ENCODE measurements at places on chromosomes 1 and 21.

DNA sequence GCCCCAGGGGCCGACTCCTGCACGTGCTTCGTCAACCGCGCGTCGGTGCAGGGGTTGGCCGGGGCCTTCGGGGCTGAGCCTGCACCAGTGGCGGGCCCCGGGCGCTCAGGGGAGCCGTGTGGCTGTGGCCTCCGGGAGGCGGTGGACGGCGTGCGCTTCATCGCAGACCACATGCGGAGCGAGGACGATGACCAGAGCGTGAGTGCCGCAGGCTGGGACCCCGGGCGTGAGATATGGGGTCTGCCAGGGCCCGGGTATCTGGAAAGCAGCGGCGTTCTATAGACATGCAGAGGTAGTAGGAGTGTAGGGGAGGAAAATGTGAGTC is 4.3 kb downstream of the CHRNB2 start:
- DNase-seq: no peak

DNA sequence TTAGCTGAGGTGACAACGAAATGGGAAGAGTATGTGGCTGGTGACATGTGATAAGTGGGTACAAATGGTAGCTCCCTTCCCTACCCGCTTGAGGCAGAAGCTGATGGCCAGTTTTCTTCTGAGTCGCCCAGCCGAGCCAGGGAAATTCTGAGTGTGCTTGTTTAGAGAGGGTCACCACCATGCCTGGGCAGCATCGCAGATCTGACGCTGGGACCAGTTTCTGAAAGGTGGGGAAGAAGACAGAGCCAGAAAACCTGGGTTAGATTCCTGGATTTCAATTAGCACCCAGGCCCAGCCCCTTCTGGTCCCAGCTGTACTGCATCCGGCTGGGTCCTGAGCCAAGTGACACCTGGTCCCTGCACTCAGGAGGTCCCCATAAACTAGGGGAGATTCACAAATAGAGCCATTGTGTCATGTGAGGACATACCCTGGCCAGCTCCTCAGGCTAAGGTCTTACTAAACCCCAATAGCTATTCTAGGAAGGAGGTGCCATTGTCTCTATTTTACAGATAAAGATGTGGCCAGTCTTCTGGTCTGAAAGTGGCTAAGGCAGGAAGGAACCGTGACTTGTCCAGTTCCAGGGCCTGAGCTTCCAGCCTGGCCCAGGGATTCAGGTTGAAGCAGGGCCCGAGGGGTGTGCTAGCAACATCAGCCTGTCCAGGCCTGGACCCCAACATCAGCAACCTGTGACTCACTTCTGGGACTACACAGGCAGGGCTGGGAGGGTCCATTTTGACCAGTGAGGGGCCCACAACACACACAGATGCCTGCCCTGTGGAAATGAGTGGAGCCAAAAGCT is 1.7 kb upstream of the TMEM61 start:
- no peak for DNase-seq

- no peak for DNase-seq
These were observed 11.3 kb downstream of the NRIP1 start for GRCh38 chr21:15053500-15053899.

- no peak for DNase-seq
These were observed 334.8 kb downstream of the PTBP2 start for GRCh38 chr1:97056386-97056785.

- DNase-seq: no peak
These were observed 129.8 kb upstream of the PRDX6 start for GRCh38 chr1:173347282-173347818.

DNA sequence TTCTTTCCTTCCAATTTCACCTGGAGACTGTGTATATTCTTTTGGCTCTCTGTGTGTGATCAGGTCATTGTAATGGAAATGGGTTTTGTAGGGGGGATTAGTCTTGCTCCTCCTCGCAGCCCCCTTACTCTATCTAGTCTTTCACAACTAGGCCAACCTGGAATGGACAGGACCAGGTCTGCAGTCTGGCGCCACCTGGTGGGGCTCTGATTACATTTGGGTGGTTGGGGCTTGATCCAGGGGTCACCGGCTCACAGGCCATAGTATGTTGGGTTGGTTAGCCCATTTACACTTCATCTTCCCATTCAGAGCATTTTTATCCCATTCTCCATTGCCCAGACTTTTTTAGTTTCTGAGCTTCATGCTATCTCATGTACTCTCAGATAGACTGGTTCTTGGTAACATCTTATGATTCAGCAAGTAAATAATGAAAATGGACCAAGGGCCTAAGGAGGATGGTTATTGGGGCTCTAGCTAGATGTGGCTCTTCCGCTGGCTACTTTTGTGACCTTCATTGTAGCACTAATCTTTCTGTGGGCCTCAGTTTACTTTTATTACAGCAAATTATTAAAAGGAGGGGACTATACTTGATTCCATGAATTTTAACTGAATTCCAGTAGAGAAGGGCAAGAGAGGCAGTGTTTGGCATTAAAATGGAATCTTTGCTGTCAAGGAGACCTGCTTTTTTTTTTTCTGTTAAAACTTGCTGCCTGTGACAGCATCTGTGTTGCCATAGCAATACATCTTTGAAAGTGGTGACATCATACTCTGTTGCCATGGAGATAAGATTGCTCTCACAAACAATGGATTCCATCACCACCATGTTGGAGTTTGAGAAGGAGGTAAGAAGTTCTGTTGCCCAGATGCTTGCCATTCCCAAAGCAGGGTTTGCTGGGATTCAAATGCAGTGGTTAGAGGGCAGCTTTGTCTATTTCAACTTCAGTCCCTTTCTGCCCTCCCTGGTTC is 150.1 kb downstream of the PLXNA2 start:
- peak; percentile 49 for DNase-seq

- DNase-seq: peak; percentile 12
These were observed 196.2 kb upstream of the APP start for GRCh38 chr21:26366781-26367180.

- no peak for DNase-seq
These were observed 16.7 kb downstream of the CD247 start for GRCh38 chr1:167501515-167502191.

DNA sequence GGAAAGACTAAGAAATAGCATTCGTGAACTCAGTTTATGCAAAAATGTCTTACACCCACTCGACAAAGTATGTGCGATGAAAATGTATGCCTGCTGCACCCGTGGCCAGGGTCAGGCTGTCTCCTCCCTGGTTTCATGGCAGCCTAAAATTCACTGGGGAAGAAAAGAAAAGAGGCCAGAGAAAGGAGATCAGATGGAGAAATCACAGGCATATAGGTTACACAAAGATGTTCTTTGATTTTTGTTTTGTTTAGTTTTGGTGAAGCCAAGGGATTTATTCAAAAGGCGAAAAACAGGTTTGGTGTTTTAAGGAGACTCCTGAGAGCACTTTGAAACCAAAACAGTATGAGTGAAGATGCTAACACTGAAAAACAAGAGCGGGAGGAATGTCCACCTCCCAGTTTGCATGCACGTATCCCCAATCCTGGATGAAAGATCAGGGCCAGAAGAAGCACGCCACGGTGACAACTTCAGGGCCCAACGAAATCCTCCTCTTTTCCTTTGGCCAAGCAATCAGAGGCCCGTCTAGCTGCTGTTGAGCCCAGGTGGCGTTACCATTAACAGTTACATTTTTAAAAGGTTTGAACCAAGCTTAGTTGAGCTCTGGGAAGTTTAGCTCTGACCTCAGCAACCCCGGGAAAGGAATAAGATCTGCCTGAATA is 992 bp upstream of the SSX2IP start:
- DNase-seq: no peak

GRCh38 chr1:64864018-64864940 is 102.1 kb downstream of the JAK1 start:
- DNase-seq: no peak

GRCh38 chr1:39268906-39269305 is 64.4 kb downstream of the MACF1 start:
- no peak for DNase-seq

DNA sequence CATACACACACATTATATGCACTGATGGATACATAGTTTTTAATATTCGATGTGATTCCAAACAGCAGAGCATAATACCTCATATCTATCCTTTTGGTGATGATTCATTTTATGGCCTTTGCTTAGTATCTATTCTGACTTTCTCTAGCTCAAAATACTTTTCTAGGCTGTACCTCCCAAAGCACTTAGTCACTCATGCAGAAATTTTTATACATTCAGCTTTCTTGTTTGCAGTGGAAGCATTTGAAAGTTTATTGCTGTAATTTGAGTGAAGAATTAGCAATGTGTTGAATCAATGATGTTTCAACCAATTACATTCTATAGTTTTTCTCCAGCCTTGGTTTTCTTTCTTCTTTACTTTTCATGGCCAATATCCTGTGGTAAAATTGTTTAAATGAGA is 66.7 kb downstream of the LBR start:
- DNase-seq: no peak

DNA sequence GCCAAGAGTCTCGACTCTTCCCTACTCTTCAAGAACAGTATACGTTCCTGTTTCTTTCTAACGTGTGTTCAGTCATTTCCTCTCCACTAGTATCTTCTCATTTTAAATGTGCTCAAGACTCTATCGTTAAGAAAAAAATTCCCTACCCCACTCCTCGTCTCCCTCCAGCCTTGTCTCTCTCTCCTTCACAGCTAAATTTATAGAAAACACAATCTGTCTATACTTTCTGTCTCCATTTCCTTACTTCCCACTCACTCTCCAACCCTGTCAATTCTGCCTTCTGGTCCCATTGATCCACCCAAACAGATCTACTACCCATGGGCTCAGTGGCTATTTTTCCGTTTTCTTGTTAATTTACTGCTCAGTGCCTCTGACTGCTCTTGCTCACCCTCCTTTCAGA is 75.3 kb downstream of the CSMD2 start:
- no peak for DNase-seq

DNA sequence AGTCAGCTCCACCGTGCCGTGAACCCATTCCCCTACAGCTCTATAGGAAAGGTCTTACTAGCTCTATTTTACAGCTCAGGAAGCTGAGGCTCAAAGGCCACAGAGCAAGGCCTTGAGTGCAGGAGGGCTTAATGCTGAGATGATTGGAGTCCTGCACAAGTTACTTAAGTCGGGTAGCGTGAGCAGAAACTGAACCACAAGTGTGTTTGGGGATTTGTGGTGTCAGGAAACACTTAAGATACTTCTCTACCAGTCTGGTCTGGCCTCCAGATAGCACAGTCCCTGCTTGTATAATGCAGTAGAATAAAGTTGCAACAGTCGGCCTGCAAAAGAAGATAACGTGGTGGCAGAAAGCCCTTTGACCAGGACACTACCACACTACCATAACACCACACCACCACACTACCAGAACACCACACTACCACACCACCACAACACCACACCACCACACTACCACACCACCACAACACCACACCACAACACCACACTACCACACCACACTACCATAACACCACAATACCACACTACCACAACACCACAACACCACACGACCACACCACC is 118.1 kb downstream of the SPSB1 start:
- DNase-seq: no peak

GRCh38 chr1:220791285-220791684 is 4.6 kb downstream of the MTARC1 start:
- peak; percentile 55 for DNase-seq

DNA sequence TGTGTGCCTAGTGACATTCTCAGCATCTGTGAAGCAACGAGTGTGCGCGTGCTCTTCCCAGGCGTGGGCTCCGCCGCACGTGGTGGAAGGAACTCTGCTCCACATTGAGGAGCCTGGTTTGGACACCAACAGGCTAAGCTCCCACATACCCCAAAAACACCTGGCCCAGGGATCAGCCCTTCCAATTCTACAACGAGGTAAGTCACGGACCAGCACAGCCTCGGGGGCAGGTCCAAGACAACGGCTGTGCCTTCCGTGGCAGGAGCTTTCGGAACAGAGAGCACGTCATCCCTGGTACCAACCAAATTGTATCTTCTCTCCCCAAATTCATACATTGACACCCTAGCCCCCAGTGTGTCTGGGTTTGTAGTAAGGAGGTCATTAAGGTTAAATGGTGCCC is 27.2 kb upstream of the PDE9A start:
- no peak for DNase-seq

DNA sequence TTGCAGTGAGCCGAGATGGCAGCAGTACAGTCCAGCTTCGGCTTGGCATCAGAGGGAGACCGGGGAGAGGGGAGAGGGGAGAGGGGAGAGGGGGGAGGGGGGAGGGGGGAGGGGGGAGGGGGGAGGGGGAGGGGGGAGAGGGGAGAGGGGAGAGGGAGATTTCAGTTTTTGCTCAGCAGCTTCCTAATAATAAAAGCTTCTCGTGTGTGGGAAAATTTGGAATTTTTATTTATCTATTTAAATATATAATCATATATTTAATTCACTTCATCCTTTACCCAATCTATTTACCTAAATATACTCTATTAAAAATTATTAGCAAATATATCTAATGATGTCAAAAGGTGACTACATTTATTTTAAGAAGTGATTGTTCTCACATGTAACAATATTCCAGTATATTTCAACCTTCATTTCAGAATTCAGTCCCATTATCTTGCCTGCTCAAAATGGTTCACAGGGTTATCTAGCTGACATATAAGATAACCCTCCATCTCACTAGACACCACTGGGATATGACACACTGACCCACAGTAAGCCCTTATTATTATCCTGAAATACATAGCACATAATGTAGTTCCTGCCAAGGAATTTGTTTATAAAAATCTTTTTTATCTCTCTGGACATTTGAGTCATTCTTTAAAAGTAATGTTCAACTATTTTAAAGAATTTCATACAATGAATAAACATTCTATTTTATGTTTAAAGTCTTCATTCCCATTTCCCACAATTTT is 105.9 kb downstream of the GPATCH2 start:
- no peak for DNase-seq

GRCh38 chr1:23792151-23792945 is 1.4 kb downstream of the LYPLA2 start:
- DNase-seq: no peak

DNA sequence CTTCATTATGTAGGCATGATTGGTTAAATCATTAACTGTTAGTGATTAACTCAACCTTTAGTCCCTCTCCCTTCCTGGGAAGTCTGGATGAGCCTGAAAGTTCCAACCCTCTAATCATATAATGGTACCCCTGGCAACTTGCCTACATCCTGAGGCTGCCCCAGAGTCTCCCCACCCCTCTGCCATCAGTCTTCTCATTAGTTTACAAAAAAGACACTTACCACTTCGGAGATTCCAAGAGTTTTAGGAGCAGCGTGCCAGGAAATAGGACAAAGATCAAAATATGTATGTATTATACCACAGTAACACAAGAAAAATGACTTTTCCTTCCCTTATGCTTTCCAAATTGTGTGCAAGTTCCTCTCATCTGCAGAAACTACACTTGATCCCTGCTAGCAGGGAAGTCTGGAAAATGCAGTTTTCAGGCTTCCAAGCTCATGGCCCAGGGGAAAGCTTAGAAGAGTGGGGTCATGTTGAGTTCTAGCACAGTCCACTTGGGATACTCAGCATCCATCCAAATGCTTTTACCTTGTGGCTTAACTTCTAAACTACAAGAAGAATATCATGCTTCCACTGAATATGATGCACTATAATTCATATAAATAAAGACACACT is 64.6 kb upstream of the PPIH start:
- DNase-seq: no peak

GRCh38 chr1:174768516-174768915 is 231.2 kb upstream of the CACYBP start:
- DNase-seq: no peak

GRCh38 chr1:213244664-213245091 is 193.6 kb downstream of the RPS6KC1 start:
- peak; percentile 34 for DNase-seq

Measured in RWPE1 (cell line).